Activated effector memory CD4-positive, alpha-beta T cell treated with Interleukin-2 at 50 U/mL for 16 hours (primary cell): ENCODE measurements at places on chromosomes 2 and 18.

GRCh38 chr18:27709344-27709743, 467.6 kb downstream of the CDH2 start:
- no peak for DNase-seq

- no peak for DNase-seq
Observed at GRCh38 chr18:66931010-66931409, 327.1 kb upstream of the CDH19 start.

- DNase-seq = no peak
Observed at GRCh38 chr18:49762191-49763077, 50.9 kb downstream of the ACAA2 start.

- no peak for DNase-seq
Observed at GRCh38 chr2:177123048-177123447, 89.5 kb upstream of the HNRNPA3 start.

GRCh38 chr2:222651718-222652418, 4.0 kb downstream of the FARSB start:
- no peak for DNase-seq

- DNase-seq = no peak
Observed at GRCh38 chr18:38301621-38302020, 736.0 kb upstream of the CELF4 start.

- no peak for DNase-seq
Observed at GRCh38 chr18:26255695-26256622, 29.7 kb downstream of the TAF4B start.

- no peak for DNase-seq
Observed at GRCh38 chr2:99925960-99926359, 216.4 kb downstream of the AFF3 start.

- no peak for DNase-seq
Observed at GRCh38 chr18:45678850-45679249, 45.1 kb upstream of the SLC14A1 start.

GRCh38 chr2:240269380-240269779, 128.9 kb upstream of the OTOS start:
- no peak for DNase-seq

DNA sequence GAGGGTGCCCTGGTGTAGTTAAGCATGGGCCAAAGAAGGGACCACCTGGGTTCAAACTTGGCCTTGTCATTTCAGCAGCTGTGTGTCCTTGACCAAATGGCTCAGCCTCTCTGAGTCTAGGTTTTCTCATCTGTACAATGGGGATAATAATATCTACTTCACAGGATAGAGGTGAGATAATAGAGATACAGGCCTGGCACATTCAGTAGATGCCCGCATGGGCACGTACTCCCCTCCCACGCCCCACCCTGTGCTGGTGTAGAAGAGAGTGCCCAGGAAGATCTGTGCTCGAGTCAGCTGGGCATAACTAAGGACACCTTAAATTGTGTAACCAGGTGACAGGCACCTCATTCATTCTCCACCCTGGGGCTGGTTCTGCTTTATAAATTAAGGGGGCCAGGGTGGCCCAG, 8.4 kb upstream of the TMEM185B start:
- no peak for DNase-seq

- DNase-seq = no peak
Observed at GRCh38 chr2:239204876-239205468, 195.8 kb downstream of the HDAC4 start.

- DNase-seq = no peak
Observed at GRCh38 chr2:145277922-145278321, 758.0 kb upstream of the ZEB2 start.

DNA sequence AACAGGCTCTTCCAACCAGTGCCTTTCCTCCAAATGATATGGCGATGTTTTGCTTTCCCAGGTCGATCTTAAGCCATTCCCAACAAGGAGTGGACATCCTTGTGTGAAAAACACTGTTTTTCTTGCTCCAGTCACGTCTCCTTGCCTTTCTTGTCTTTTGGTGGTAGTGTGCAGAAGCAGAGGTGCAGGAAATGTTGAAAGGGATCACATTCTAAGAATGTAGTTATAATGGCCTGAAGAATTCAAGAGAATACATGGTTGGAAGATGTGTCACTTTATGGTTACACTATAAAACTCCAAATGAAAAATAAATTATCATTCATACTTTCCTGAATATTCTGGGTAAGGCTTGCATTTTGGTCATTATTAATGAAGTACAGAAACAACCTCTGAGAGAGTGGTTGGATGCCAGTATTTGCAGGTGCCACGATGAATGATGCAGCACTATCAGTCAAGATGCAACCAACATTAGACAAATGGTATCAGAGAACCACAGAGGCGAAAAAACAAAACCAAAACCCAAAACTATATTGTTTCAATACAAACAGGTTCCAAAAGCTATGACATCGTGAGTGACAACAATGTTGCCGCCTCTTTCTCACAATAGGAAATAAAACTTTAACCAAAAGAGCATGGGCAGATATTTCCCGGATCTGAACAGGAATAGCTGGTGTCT, 27.5 kb upstream of the POLE4 start:
- DNase-seq = no peak

GRCh38 chr2:15363142-15363541, 198.0 kb downstream of the NBAS start:
- DNase-seq = no peak

DNA sequence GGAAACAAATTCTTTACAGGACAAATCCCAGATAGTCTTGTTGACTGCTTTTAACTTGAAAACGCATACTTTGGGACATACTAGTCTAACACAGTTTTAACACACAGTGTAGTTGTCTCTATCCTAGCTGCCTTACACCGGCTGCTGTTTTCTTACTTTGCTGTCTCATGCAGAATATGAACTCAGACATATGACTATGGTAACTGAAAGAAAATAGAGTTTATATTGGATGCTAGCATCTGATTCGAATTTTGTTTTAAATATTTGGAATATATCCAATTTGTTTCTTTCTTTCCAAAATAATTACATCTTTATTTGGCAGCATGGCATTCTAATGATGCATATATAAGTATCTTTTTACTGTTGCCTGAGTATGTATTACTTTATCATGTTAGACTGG, 69.8 kb downstream of the ANKRD12 start:
- no peak for DNase-seq

- DNase-seq = no peak
Observed at GRCh38 chr2:40512256-40512655, 60.4 kb upstream of the SLC8A1 start.

DNA sequence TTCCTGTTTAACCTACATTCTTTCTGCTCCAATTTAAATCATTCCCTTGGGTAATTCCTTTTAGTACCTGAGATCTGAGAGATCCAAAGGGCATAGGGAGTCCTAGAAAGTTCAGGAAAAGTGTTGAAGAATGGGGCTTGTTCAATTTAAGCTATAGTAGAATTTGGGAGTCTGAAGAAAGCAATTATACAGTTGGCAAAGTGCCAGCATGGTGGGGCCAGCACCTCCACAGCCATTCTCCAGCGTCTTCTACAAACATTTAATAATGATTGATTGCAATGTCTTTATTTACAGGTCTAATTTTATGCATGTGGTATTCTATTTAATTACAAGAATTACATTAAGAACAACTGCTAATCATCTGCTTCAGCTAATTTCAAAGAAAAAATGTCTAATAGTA, 957.7 kb upstream of the GYPC start:
- DNase-seq = no peak

GRCh38 chr2:240637116-240637900, 12.0 kb downstream of the GPR35 start:
- DNase-seq = no peak

DNA sequence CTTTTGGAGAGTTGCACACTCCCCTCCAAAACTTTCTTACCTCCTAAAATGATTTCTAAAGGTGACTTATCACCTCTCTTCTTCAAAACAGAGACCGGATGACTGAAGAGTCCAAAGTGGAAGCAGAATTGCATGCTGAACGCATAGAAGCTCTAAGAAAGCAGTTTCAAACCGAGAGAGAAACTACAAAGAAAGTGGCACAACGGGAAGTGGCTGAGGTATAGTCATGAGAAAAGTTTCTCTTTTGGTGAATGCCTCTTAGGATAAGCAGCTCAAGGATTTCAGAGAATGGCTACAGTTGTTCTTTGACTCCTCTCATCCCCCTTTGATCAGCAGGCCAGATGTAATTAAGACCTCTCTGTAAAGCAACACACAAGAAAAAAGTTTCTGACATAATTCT, 73.6 kb downstream of the GTF3C3 start:
- DNase-seq = no peak

DNA sequence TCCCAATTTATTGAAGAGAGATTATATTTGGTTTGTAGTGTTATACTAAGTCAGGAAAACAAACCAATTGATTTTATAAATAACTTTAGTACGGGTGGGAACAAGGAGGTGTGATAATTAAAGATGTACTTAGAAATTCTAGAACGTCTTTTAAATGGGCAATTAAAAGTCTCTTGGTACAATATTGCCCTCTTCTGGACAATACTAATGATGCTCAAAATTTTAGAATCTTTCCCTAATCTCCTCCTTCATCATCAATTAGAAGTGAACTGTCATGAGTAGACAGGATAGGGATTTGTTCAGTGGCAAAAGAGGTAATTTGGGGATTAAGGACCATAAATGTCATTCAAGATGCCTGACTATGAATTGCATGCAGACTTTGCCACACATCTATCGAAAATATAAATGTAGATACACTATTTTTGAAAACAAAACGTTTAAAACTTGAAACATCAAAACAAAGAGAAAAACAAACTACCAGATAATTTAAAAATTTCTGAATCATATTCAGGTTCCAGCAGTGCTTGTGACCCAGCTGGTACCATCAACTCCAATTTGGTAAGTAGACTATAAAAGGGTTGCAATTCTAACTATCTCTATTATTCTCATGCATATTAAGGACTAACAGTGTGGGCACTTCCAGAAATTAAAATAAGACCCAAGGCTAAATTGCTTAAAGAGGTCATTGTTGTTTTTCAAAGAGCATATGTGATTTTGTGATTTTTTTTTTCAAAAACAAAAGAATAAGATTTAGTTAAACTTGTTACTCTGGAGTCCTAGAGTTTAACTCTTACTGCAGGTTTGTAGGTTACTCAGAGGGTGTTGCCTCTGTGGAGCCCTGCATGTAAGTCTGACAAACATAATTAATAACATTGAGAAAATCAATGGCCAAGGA, 123.5 kb downstream of the LAMA3 start:
- DNase-seq = no peak

DNA sequence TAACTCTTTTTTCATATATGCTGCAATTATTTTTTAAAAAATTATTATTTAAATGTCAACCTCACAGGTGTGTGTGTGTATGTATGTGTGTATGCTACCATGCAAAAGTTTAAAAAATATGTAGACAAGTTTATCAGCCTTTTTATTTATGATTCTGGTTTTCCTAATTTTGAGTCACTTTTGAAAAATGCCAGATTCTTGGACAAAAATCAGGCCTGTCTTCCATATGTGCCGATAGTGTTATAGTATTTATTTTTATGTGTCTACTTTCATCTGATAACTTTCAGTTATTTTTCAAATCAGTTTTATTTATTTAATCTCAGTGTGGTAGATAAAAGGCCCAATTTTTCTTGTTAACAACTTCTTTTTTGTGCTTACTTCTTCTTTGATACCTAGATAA, 176.2 kb downstream of the RDH14 start:
- DNase-seq = no peak

GRCh38 chr2:34950797-34951196, 1351.7 kb upstream of the FAM98A start:
- DNase-seq = no peak

DNA sequence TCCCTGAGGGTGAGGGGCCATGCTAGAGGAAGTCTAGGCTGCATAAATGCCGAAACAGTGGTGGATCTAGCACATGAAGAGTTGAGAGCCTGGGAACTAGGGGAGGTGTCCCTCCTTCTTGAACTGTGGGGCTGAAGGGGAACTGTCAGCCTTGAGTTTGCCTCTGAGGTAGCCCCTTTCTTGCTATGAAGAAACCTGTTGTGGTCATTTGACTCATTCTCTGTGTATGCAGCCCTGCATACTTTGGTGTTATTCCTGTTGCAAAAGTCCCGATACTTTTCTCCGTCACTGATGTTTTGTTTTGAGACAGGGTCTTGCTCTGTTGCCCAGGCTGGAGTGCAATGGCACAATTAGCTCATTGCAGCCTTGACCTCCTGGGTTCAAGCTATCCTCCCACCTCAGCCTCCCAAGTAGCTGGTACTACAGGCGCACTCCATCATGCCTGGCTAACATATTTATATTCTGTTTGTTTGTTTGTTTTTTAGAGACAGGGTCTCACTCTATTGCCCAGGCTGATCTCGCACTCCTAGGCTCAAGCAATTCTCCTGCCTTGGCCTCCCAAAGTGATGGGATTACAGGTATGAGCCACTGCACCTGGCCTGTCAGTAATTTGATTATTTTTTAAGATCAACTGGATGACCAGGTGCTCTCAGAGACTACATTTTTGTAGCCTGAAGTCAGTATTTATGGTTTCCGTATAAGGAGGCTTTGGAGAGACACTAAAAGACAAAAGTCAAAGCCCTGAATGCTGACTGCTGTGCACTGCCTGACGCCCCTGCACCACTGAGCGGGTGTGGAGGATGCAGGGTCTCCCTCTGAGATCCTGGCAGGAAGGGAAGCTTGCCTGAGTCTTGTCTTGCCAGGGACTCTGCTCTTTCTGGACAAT, 126.0 kb upstream of the MSH6 start:
- no peak for DNase-seq

DNA sequence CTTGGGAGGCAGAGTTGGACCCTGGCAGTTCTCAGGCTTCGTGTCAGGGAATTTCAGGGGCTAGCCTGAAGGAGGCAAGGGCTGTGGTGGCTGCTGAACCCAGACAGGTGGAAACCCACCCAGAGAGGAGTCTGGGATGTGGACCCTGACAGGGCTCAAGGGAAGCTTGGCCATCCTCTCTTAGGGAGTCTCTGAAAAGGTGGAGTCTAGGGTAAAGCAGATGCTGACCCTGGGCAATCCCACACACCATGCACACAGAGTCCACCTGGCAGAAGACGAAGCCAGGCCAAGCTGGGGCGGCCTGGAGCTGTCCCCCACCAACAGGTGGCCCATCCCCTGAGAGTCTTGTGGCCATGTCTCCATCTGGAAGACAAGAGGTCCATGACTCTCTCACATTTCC, 41.2 kb upstream of the TEX51 start:
- DNase-seq = no peak

DNA sequence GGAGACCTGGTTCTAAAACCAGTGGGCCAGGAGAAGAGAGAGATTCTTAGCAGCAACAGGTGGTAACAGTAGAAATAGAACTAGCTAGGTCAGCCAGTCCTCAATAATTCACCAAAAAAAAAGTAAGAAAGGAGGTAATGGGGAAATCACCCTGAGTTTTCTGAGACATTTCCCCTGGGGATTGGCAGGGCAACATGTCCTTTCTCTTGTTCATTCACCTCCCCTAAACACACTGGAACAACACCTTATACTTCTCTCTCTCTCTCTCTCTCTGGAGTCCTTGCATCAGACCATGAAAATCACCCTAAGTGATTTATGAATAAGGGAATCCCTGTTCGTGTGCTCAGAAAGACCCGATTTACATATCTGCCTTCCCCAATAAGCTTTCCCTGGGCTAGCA, 64.8 kb downstream of the COX7A2L start:
- DNase-seq = no peak

DNA sequence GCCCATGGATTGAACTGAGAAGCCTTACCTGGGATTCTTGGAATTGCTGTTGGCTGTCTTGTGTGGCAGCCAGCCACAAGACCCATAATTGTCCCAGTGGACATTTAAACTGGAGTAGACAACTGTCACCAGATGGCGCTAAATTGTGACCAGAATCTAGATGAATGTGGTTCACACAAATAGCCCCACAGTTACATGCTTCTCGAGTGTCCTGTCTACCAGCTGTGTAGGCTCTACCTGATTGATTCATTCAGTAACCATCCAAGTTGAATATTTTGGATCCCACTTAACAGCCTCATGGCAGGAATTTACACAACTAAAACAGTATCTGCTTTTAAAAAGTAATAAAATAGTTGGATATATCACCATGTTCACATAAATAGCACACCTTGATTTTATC, 73.2 kb downstream of the MAP4K4 start:
- no peak for DNase-seq
